Mammary epithelial cell (primary cell): ENCODE measurements at places on chromosomes 1 and 21. TPM values are rescaled to one million over a fixed set of nuclear protein-coding genes. Genes with fewer than 3 reads are reported as not detected.

PLA2G4A gene
- 7.4 TPM for polyA plus RNA-seq

GRCh38 chr1:201591981-201592380 lies 53.1 kb downstream of the NAV1 start:
- no peak for DNase-seq

GRCh38 chr21:41989698-41990097 lies 20.5 kb downstream of the ZBTB21 start:
- DNase-seq, result no peak

DNA sequence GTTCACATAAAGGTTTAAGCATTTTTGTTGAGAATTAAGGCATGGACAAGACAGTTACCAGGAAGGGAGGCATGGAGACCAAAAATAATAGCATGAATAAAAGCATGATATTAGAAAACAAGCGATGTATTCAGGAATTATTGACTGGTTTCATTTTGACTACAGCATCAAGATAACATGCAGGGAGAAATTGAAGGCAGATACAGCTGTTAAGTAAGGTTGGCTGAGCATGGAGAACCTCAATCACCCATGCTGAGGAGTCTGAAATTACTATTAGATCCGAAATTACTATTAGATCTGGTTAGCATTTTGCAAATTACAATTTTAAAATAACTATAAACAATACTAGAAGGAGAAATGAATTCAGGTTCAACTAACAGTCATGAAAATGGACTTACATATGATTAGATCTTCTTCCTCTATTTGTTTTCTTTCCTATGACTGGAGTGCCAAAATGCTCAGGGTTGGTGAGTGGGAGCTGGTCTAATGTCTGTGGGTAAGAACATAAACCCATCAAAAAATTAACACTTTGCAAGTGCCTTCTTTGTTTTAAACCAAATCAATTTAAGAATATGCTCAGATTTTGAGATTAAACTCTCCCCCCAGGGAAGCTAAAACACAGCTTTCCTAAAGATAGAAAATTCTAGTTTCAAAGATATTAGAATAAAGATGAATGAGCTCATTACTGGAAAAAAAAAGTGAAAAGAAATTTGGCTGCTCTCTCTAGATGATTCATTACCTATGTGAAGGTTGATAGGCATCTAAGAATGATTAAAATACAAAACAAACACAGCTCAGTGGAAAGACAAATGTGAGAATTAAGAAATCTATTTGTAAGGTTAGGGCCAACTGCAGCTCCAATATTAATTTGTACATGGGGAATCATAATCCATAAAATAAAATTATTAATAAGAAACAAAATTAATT lies 81.7 kb downstream of the ARID4B start:
- peak; percentile 14 for DNase-seq

DNA sequence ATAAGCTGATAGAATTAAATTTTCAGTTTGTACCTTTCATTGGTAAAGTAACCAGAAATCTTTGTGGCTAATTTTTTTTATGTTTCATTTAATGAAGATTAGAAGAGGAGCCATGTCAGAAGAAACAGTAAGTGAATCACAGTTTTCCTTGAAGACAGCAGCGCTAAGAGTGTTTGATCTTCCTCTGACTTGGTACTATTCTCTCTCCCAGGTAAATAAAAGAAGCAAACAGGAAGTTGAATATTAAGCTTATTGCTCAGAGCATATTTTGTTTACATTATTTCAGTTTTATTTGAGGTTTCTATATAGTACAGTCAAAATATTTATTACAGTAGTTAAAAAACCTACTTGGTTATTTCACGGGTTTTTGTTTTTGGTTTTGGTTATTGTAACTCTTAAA lies 3.7 kb downstream of the MIGA1 start:
- no peak for DNase-seq
